ENCODE measurements at places on chromosomes 16 and 17.
A peak's percentile ranks its signal among the peaks of the same experiment; 100 is the strongest.

DNA sequence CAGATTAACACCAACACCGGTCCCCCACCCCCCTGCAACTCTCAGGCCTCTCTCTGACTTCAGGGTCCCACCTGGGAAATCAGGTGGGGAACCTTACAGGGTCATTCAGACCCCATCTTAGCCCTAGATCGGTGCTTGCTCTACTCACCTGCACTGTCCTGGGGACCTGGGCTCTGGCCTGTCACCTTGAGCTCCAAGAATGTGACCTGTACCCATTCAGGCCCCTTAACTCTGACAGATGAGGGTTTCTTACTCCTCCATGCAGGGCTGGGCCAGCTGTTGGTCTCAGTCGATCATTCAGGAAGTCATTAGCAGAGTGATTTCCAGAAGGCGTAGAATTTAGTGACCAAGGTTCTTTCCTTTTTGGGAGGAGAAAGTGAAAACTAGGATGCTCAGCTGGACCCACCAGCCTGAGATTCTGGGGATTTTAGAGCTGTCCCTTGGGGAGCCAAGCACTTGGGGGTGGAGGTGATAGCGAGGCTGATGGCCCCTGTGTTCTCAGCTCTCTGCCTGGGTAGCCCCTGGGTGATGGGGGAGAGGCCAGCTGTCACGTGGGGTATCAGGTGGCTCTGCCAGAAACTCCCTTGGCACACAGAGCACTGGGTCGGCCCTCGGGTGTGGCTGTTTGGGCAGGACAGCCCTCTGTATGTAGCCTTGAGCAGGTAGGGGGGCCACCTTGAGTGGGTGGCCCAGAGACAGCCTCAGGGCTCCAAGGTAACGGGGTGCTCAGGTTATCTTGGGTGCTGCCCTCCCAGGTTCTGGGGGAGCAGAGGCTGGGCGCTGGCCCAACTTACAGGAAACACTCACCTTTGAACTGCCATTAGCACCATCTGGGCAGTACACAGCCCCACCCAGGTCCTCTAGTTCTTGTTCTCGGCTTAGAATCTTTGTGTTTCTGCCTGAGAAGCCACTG is 724 bp downstream of the MVP start:
- no peak for DNase-seq

DNA sequence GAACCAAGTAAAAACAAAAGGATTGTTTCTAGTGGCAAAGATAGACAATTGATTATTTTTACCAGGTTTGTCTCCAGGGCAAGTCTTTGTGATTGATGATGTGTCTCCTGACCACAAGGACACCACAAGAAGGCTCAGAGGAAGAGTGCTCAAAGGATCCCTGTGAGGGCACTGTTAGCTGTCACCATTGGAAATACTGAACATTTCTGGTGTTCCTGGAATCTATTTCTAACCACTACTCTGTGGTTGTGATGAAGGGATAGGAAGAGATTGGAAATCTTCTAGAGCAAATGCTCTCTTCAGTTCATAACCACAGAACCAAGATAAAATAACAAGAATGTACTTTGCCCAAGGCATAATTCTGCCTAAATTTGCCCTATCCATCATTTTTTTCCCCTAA is 15.3 kb downstream of the RNF43 start:
- no peak for DNase-seq

GRCh38 chr16:86189934-86190333 is 291.0 kb downstream of the IRF8 start:
- DNase-seq = no peak

GRCh38 chr16:85858984-85859817 is 39.8 kb upstream of the IRF8 start:
- DNase-seq = no peak

- DNase-seq = no peak
Observed at GRCh38 chr17:80922580-80923160, 69.0 kb upstream of the CHMP6 start.

GRCh38 chr16:72743011-72743761 is 304.7 kb downstream of the ZFHX3 start:
- no peak for DNase-seq

DNA sequence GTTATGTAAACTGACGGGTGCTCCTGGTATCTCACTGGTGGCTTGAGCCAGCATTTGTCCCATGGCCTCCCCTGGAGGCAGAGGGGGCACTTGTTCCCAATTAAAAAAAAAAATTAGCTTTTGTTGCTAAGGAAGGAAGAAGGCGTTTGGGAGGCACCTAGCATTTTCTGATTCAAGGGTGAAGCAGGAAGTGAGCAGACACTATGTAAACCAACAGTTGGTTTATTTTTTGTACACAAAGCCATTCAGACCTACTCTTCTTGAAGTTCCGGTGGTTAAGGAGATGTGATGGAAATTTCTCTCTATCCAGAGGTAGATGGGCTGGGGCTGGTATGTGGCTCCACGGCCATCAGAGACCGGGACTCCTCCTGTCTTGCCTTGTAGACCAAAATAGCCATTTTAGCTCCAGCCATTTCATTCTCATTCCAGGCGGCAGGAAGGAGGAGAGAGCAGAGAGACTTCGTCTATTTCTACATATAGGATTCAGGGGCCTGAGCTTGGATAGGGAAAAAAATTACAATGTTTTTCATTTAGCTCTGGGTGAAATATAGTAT is 103.0 kb downstream of the SNX29 start:
- DNase-seq = no peak

GRCh38 chr17:50934672-50935220 is 68.6 kb upstream of the TOB1 start:
- DNase-seq = no peak

DNA sequence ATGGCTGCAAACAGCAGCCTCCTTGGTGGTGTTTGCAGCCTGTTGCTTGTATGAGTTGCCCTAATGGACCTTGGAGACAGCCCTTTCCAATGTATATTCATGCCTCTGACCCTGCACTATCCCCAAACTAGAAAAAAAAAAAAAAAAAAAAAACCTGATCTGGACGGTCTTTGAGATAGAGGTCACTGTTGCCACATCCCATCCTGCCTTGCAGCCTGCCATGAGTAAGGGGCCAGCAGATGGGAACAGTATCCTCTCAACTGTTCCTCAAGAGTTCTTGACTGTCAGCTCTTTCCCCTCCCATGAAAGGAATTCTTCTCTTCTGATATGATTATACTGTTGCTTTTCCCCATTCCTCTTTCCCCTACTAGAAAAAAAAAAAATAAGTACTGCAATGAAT is 152.4 kb downstream of the SSH2 start:
- no peak for DNase-seq

DNA sequence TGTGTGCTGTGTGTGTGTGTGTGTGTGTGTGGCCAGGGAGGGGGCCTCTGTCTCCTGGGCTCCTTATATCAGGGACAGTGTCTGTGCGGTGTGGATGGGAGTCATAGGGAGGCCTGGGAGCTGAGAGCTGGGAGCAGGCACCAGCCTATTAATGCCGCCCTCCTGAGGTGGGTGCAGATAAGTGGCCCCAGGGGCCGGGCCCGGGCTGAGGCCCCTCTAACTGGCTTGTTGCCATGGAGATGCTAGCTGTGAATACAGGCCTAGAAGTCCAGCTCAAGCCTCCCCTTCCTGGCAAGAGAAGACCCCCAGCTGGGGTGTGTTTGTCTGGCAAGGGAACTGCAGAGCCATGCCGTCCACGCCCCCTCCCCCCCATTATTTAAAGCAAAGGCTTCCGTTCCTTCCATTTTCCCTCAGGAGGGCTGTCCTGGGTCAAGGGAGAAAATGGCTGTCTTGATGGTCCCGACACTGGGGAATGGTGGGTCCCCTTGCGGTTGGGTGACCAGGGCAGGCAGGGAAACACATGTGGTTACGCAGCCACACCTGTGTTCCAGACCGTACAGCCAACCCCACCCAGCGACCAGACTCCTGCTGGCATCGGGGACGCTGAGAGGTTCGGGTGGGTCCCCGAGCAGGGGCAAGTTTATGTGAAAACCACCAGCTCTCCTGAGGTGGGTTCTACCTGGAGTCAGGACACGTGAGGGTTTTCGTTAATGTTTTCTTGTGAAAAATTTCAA is 141.1 kb downstream of the MRM1 start:
- no peak for DNase-seq

- peak; percentile 15 for DNase-seq
Observed at GRCh38 chr17:58710948-58711552, 18.6 kb downstream of the RAD51C start.

All from Panc1 (cell line).